ENCODE measurements at places on chromosomes 5 and 9. TPM values are rescaled to one million over a fixed set of nuclear protein-coding genes. Genes with fewer than 3 reads are reported as not detected.

- peak; percentile 53 for DNase-seq
- H3K27ac ChIP-seq = no peak overlapping the region
- H3K4me1 ChIP-seq = peaks cover 15% of the 10 kb centered on the region
- peak overlapping the region; percentile 30 for H3K4me3 ChIP-seq
- no peaks in the 10 kb centered on the region for H3K36me3 ChIP-seq
- 0 out of 2 replicates have a peak, but pooled peaks cover 4% of the 10 kb centered on the region for H3K27me3 ChIP-seq
Observed at GRCh38 chr5:15260356-15261268, 239.4 kb upstream of the FBXL7 start.

- no peak overlapping the region for H3K4me3 ChIP-seq
- no peak overlapping the region for H3K27ac ChIP-seq
- no peaks in the 10 kb centered on the region for H3K27me3 ChIP-seq
- peak; percentile 33 for DNase-seq
- peaks cover 27% of the 10 kb centered on the region for H3K4me1 ChIP-seq
Observed at GRCh38 chr5:36934740-36935356, 58.3 kb downstream of the NIPBL start.

DNA sequence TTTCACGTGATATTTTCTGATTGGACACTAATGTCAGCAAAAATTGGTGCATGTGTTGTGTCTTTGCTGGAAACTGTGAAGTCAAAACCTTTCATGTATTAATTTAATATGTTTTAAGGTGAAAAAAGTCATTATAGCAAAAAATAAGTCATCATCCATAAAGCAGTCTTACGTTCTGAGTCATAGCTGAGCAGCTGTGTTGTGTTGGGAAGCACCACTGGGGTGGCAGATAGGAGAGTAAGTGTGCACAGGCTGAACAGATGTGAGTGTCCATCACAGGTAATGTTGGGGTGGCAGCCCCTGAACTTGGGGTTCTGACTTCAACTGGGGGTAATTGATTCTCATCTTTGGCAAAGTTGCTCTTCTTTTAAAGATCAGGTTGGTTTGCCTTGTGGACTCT lies 156.8 kb downstream of the NXNL2 start:
- H3K4me1 ChIP-seq = no peaks in the 10 kb centered on the region
- H3K27ac ChIP-seq = no peak overlapping the region
- DNase-seq = peak; percentile 59
- no peaks in the 10 kb centered on the region for H3K27me3 ChIP-seq
- no peaks in the 10 kb centered on the region for H3K36me3 ChIP-seq
- no peak overlapping the region for H3K4me3 ChIP-seq

DNA sequence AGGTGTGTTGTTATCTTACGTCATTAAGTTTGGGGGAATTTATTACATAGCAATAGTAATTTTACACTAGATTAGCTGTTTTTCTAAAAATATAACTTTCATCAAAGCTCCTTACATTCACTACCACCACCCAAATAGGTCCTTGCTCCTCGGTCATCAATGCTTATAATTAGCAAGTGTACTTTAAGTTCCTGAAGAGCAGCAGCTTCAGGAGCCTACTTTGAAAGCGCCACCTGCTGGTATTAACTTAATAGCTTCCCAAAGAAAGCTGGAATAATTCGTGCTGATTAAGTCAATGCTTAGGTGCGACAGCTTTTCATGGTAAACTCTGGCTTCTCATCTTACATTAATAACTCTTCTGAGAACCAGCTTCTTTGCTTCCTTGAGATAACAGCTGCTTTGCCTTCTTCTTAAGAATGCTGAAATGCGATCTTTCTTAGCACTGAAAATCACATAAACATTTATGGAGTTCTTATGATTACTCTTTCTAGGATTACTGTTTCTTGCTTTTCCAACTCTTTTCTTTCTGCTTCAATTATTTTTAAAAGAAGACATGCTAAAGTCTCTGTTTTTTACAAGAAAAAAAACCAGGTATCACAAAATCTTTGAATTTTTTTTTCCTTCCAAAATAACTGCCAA lies 10.0 kb upstream of the C5 start:
- no peaks in the 10 kb centered on the region for H3K27me3 ChIP-seq
- H3K36me3 ChIP-seq = no peaks in the 10 kb centered on the region
- H3K27ac ChIP-seq = no peak overlapping the region
- H3K4me1 ChIP-seq = no peaks in the 10 kb centered on the region

Gene TTF1
- total RNA-seq = 3.2 TPM

Gene ITK
- 0.11 TPM for total RNA-seq
